Esophagus squamous epithelium (tissue), 5 donors: ENCODE measurements at places on chromosomes 3 and 15.

DNA sequence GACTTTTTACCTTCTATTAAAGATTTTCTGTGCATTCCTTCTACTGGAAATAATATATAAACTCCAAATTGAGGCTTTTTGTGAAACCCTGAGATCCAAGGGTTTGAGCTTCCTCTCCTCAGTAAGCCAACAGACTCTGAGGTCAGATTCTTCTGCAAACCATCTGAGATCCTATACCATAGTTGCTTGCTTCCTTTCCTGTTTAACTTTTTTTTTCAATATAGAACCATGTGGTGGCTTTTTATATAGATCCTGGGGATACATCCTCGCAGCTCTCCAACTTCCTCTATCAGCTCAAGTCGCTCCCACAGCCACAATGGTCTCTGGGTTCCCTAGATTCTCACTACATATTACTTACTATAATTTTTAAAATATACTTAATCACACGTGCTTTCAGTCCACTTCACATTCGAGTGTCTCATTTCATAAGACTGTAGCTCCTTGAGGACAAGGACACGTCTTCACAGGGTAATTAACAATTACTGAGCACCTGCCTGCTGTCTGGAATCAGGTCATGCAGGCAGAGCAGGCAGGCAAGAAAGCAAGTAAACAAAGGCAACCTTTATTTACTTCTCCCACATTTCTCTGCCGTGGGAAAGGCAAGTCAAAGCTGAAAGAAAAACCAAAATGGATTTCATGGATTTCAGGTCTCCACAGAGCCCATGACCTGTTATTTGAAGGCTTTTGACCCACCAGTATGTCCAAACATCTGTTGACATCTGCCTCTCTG is 941.5 kb downstream of the FHIT start:
- no peak for DNase-seq

DNA sequence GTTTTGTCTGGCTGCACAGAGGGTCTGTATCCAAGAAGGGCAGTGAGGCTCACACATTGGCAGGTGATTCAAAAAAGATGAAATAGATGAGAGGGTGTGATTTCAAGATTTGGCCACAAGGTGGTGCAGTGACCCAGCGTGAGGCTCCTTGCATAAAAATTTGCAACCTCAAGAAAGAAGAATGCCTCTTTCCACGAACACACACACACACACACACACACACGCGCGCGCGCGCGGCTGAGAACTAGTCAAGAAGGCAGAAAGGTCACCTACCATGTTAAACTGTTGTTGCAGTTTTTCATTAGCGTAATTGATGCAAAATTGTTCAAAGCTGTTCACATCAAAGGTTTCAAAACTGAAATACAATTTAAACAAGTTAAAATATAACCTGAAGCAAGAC is 39.2 kb downstream of the MYO5C start:
- DNase-seq: peak; percentile 13

GRCh38 chr3:31762888-31763351 is 218.1 kb downstream of the OSBPL10 start:
- DNase-seq: no peak

DNA sequence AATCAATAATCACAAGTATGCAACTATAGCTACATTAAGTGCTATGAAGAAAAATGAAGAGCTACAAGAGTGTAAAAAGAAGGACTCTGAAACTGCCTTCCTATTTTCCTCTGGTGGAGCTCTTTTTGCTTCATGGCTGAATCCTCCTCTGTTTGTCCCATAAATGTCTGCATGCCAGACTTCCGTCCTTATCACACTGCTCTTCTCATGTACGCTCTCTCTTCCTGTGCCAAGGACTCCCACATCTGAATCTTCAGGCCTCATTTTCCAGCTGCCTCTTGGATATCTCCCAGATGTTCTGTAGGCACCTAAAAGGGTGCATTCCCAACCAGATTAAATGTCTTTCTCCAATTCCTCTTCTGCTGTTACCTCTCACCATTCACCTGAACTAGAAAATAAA is 123.7 kb downstream of the MECOM start:
- no peak for DNase-seq

GRCh38 chr15:59176653-59177316 is 29.9 kb upstream of the LDHAL6B start:
- DNase-seq: no peak

- DNase-seq: no peak
Observed at GRCh38 chr3:140176526-140176925, 241.5 kb downstream of the CLSTN2 start.

DNA sequence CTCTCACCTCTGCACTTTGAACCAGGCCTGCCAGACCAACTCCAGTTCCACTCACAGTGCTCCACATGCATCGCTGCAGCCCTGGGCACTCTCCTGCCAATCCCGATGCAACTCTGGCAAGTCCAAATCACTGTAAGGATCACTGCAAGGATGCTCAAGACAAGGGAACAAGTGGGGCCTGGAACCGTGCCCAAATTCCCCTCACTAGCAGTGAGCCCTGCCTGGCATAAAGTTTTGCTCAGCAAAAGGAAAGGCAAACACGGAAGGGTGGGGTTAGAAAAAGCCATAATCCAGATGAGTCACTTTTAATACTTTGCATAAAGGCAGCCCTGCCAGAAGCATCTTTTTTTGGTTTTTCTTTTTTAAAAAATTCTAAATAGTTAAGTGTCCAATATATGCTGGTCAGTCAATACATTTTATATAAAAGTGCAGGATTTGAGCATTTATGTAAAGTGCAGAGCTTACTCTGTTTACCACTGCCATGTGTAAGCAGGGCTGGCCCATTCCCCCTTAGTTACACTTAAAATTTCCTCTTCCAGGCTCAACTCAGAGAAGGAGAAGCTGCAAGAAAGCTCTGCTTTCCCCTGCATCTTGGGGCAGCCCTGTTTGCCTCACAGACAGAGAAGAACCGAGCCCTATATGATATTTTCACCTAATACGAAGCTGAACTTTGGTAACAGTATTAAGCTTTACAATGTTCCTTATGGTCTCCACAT is 102.2 kb downstream of the CD47 start:
- no peak for DNase-seq

DNA sequence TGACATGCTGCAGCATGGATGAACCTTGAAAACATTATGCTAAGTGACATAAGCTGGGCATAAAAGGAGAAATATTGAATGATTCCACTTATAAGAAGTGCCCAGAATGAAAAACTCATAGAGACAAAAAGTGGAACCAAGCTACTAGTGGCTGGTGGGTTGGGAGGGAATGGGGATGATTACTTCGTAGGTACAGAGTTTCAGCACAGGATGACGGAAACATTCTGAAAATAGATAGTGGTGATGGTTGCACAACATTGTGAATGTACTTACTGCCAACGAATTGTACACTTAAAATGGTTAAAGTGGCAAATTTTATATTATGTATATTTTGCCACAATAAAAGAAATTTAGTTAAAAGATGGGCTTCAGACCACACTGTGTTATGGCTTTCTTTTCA is 93.6 kb downstream of the RPLP1 start:
- DNase-seq: no peak

- no peak for DNase-seq
Observed at GRCh38 chr3:17811646-17812045, 69.2 kb upstream of the TBC1D5 start.

DNA sequence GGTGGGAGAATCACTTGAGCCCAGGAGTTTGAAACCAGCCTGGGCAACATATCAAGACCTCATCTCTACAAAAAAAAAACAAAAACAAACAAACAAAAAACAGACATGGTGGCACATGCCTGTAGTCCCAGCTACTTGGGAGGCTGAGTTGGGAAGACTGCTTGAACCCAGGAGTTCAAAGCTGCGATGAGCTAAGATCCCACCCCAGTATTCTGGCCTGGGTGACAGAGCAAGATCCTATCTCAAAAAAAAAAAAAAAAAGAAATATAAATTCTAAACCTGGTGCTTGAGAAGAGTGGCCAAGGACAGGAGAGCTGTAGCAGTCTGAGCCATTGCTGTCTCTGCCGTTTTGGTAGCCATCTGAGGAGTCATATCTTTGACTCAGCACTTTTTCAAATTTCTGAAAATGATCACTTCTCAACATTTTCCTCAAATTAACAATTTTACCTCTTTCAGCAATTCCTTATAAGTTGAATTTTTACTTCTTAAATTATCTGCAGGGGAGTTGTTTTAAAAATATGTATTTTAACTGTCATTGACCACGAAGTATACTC is 3.6 kb upstream of the DENND4A start:
- DNase-seq: no peak

DNA sequence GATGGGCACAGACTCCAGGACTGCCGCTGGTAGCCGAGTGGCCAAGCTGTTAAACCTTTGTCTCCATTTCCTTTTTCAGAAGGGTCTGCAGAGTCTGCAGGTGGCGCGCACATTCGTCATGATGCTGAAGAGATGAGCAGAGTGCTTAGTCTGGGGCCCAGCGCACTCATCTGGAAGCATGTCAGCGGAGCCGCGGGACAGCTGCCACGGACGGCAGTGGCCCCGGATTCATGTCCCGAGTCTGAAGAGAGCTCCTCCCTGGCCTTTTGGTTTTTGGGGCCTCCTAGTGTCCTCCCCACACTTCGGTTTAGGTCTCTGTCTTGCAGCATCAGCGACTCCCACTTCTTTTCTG is 42.6 kb downstream of the KLHL25 start:
- DNase-seq: no peak

DNA sequence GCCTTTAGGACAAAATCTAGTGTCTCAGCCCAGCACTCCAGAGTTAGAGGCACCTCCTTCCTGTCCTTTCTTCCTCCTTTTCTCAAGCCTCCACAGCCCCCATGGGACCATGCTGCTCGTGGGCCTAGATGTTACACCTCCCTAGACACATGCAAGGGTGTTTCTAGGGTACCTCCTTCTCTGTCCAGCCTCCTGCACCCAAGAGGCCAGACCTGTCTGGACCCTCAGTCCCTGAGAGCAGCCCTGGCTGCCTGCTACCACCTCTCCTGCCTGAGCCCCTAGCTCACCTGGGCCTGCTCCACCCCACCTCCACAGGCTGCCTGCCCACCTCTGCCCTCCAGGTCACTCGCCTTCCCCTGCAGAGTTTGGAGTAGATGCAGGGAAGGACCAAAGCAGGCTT is 5.2 kb downstream of the LOXL1 start:
- DNase-seq: no peak

DNA sequence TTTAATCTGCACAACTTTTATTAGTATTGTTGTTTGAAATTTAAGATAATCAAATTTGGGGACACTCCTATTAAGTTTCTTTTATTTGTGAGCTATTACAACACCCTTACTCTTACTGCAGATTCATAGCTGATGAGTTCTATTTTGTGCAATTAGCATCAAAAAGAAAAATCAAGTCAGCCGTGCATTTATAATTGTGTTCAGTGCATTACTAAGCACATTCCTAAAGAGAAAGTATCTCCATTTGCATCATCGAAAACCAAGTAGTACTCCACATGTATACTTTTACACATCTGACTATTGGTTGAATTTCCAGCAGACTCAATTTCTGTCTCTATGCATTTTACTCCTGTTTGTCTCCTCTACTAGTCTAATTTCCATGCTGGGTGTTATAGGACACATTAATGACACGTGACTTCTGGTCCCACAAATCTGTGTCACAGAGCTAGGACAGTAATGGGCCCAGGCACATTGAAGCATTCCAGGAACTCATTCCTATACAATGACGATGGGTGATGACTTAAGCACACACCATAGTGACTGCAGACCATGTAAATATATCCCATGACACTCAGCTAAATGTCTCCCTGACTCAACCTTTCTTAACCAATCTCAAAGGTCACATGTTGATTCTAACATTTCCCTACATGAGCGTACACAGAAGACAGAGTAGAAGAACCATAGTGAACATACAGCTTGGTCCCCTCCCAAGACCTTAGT is 477.5 kb downstream of the LPP start:
- DNase-seq: no peak

DNA sequence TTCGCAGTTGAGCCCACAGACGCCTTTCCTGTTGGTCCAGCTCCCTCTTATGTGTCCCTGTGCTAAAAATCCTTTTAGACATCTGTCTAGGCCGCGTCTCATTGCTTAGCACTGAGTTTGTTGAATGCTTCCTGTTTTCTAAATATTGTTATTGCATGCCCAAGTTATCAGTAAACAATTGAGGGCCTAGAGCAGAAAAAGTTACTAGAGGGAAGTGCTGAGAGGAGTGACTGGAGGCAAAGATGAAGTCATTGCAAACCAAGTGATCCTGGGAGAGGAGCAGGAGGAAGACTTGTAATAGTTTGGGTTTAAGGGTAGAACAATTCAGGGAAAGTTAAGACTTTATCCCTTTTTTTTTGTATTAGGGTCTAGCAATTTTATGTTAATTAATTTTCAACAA is 88.1 kb downstream of the DCUN1D1 start:
- no peak for DNase-seq

GRCh38 chr3:37992271-37993066 is 1.9 kb downstream of the VILL start:
- no peak for DNase-seq

DNA sequence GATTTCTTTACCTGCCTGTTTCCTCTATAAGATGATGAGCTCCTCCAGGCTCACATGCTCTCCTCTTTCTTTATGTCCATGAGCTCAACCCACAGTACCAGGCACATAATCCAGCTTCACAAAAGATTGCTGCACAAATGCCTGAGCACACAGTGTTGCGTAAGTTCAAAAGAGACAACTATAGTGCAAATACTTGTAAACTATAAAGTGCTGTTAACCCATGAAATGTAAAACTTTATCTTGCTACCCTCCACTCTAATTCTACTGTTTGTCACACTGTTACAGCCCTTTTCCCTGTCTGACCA is 101.0 kb upstream of the LPP start:
- no peak for DNase-seq

DNA sequence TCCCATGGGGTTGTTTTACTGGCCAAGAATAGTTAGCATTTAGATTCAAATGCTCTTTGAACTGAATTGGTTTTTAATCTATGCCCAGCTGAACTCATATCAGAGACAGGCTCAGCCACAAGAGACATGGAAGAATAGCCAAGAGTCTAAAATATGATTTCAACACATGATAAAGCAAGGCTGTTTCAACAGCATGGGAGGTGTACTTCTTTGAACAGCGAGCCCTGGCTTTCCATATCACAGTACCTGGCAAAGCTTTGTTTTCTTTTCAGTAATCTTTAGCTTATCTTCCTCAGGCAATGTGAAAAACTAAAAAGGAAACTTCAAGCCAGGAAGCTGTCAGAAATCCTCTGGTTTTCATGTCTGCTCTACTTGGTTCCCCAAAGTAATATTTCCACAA is 413.6 kb upstream of the ADAMTS9 start:
- no peak for DNase-seq

DNA sequence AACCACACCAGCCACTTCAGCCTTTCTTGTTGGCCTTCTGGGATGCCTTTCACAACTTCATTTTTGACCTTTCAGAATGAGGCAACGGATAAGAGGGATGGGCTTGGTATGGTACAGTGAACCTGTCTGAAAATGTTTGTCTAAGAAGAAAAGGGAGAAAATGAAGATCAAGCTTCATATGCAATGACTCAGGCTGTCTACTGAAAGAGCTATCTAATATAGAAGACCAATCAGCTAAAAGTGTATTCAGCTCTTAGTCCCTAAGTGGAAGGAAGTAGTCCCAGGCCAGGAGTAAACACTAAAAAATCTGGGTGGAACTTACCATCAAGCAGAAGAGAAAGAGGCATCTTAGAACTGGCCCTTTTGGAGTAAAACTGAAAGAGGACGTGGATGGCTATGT is 12.2 kb upstream of the UPK1B start:
- no peak for DNase-seq
